ENCODE measurements at places on chromosomes 1 and 21.

GRCh38 chr1:22053017-22053860 lies 730 bp downstream of the CDC42 start:
- peak; percentile 40 for DNase-seq

DNA sequence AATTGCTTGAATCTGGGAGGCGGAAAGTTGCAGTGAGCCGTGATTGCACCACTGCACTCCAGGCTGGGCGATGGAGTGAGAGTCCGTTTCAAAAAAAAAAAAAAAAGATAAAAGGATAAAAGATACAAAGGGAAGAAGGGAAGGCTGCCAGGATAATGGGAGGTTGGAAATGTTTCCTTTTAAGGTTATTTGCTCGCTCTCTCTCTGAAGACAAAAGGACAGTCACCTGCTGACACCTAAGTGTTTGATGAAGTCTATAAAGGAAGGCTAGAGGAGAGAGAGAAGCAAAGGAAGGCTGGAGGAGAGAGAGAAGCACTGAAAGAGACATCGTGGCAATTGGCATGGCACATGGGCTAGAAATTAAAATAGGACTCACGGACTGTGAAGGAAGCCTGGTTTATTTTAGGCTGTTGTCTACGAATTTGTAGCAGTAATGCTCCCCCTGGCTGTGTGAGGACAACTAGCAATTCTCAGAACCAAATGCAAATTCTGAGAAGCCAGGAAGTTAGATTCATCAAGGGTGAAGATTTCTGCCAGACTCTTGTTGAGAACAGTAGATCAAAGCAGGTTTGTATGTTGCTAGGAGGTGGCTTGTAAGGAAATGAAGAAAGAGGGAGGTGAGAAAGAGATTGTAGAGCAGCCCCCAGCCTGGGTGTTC lies 154.2 kb downstream of the ZP4 start:
- peak; percentile 69 for DNase-seq

DNA sequence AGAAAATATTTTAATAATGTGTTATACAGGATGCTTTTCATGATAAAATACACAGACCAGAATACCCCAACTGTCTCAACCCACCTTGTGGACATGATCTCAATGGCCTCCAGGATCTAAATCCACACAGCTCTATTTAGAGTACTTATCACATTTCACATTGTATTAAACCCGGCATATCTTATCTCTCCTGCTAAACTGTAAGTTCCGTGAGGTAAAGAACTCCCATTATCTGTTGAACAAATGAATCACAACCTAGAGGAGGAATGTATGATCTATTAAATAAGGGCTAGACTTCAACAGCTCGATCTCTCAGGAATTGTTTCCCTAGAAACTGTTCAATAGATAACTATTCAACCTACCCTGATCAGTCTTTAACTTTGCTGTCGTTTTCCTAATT lies 6.9 kb downstream of the ETV3 start:
- no peak for DNase-seq

- no peak for DNase-seq
These were observed 55.7 kb downstream of the GIPC2 start for GRCh38 chr1:78101514-78101913.

- no peak for DNase-seq
These were observed 12.5 kb downstream of the RBBP5 start for GRCh38 chr1:205109269-205109668.

GRCh38 chr1:84758968-84759491 lies 68.8 kb upstream of the SSX2IP start:
- no peak for DNase-seq

GRCh38 chr1:46248122-46248920 lies 758 bp downstream of the RAD54L start:
- peak; percentile 62 for DNase-seq

- no peak for DNase-seq
These were observed 31.1 kb upstream of the PEX10 start for GRCh38 chr1:2443277-2444137.

GRCh38 chr1:223785808-223786207 lies 59.9 kb downstream of the TP53BP2 start:
- no peak for DNase-seq

GRCh38 chr1:58929671-58930325 lies 146.0 kb upstream of the JUN start:
- no peak for DNase-seq

DNA sequence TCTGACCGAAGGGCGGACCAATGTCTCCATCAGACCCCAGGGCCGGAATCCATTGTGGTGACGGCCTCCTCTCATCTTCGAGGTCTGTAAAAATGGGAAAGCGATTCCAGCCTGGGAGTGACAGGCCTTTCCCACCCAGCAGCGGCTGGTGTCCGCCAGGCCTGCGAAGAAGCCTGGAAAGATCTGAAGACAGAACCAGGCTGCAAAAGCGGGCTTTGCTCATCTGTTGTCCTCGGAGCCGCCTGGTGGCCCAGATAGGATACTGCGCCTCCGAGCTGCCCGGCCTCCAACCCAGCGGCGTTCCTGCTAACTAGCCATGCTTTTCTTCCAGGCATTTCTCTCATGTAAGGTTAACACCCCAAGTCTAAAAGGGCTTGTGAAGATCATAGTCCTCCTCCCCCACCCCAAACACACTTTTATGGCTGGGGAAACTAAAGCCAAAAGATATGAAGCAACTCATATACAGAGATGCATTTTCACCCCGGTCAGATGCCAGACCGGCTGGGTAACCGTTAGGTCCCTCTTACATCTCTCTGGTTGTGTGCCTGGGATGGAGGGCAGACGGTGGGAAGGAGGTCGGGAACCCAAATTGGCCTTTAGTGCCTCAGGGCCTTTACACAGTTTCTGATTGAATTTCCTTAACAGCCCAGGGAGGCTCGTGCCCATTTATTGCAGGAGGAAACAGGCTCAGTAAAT lies 1.9 kb upstream of the DHRS3 start:
- peak; percentile 81 for DNase-seq

DNA sequence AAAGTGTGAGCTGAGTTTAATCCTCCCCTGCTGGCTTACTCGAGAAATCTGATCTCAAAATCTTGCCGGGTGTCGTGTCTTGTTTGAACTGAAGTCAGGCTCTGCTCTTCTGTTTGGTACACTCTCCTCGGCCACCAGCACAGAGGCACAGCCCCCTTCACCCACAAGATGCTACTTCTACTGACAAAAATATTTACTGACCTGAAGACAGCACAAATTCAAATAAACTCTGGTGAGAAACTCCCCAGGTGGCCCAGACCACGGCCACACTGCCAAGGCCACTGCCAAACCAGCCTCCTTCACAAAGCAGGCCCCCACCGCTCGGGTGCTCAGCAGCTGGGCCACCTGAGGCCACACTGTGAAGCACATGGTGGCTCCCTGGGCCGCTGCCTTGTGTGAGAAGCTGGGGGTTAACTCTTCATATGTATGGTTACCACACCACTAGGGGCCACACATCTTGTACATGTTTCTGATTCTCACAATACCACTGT lies 80.6 kb downstream of the TGFBR3 start:
- DNase-seq, result no peak
